Activated T-helper 9 cell treated with anti-CD3 and anti-CD28 coated beads, Interleukin-2, amount 50 U/mL, for 16 hours (primary cell): ENCODE measurements at places on chromosomes 12 and 14.

DNA sequence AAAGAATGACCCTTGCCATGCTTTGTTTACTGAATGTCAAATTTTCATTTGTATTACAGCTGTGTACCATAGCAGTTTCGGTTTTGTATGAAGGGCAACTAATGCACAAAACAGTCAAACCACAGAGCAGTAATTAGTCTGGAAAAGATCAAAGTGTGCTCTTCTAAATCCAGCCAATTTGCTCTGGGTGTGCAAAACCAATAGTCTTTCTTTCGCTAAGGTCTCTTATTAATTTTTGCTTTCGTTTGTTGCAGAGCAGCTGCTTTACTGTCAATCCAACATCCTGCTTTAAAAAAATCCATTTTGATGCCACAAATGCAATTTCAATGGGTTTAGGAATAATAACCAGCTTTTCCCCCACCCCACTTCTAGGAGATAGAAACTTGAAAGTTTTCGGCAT is 114.2 kb downstream of the BRMS1L start:
- no peak for DNase-seq

- DNase-seq, result no peak
Observed at GRCh38 chr12:109626378-109627115, 53.0 kb downstream of the MVK start.

GRCh38 chr14:20748439-20748838 is 2.8 kb downstream of the EDDM3A start:
- no peak for DNase-seq

DNA sequence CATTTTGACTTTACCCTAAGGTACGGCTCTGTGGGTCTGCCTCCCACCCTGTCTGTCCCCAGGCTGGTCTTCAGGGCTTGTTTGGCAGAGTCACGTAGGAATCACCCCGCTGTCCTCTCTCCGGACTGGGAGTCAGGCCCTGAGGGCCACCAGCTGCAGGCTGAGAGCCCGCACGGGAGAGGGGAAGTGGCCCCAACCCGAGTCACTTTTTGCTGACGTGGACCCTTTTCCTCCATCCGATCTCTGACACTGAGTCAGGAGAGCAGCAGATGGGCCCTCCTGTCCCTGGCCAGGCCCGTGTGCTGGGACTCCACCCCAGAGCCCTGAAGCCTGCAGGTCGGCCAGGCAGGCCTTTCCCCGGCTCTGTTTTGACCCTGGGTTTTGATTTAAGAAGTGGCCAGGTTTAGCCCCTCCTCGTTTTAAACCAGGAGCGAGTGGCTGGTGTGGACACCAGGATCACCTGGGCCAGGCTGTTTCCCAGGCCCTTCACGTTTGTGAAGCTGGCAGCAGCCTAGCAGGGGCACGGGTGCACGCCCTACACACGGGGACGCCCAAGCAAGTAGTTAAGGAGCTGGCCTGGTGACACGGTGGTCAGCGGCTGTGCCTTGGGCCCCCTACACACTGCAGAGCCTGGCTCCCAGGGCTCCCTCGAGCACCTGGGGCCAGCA is 12.5 kb upstream of the TEX22 start:
- DNase-seq, result no peak

- DNase-seq, result no peak
Observed at GRCh38 chr12:117439531-117440001, 78.1 kb upstream of the NOS1 start.

DNA sequence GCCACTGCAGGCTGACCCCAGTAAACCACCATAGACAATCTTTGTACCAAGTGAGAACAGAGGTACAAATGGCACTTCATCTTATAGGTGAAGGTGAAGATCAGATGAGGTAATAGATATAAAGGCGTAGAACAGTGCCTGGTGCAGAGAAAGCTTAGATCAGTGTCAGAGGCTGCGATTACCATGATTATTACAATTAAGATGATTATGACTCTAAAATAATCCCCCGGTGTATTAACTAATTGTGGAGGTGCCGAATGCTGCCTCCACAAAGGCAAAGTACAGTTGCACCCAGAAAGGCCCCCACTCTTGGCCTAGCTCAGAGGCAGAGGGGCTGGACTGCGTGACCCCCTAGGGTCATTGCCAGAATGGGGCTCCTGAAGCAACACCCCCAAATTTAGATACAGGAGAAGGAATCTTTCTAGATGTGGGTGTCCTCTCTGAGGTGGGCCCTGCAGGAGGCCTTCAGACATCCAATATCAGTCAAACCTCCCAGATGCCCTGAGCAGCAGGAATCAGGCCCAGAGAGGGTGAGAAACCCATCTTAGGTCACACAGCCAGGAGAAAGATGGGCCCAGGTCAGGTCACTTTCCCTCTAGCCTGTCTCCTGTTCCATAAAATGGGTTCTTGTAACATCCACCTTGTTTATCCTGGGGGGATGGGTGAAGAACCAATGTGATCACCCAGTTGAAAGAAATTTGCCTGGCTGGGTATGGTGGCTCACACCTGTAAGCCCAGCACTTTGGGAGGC is 139.8 kb downstream of the PHETA1 start:
- no peak for DNase-seq

DNA sequence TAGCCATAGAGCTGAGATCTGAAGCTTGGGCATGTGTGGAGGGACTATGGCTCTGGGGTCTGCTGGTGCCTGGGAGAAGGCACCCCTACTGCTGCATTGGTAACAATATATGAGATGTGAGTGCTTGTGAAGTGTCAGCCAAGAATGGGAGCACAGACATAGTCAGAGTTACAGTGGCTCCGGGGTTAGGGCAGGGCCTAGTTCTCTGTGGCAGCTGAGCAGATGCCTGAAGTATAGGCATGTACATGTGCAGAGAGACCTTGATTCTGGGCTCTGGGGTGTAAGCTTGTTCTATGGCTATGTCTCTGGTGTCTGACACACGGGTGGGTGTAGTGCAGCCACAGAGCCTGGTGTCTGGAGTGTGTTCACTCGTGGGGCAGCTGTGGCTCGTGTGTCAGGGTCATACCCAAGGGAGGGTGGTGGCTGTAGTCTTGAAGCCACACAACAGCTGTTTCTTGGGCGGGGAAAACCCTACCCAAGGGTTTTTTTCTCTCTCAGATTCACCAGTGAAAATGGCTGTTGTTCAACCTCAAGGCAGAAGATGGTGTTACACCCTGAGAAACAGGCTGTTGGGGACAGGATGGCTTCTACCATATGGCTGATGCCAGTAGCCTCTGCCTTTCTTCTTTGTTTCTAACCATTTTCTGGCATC is 11.9 kb upstream of the TCL1A start:
- DNase-seq, result no peak

DNA sequence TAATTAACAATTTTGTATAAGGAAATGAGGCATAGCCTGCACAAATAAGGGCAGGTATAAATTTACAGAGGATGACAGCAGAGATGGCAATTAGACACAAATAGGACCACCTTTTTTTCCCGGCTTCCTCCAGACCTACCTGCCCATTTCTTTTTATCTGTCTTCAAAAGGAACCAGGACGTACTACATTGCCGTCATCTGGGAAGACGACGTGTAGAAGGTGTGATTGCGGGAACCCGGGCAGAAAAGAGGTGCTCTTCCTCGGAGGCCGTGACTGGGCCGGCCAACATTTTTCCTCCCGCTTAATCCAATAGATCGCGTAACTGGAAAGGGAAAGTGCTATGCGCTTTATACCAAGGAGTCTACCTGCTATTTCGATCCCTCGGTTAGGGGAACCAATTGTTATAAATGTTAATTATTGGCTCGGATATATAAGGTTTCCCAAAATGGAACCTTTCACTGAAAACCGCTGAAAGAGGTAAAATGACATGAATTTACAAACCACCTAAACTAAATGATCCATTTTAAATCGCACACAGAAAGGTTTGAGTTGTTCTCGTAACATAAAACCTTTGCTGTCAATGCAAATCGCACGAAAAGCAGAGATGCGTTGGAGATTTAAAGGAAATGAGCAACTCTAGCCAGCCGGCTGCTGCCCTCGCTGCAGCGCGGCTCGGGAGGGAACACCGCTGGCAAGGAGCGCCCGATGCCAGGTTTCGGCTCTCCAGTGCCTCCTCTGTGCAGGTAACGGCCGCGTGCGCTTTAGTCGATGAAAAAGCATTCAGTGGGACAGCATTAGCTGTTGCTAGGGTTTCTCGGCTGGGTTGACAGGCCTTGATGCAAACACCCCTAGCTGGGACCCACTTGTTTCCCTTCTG is 2.8 kb upstream of the SIX1 start:
- DNase-seq, result no peak

DNA sequence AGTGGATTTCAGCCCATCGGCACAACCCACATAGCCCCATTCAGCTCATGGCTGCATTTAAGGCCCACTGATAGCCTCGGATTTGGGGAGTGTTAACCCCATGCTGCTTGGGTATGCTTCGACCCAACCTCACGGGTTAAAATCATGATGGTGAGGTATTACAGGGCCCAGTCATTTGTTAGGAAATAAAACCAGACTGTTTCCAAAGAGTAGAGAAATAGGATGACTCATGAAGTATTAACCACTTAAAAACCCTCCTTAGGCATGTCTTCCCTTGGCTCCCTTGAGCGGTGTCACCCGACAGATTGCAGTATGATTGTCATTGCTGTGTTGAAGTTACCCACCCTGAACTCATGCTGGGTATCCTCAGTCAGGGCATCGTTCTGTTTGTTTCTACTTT is 289.1 kb downstream of the CACNA1C start:
- no peak for DNase-seq

- no peak for DNase-seq
Observed at GRCh38 chr12:91183551-91183950, 934 bp upstream of the DCN start.

- DNase-seq, result no peak
Observed at GRCh38 chr14:79834868-79835267, 376.4 kb downstream of the DIO2 start.

DNA sequence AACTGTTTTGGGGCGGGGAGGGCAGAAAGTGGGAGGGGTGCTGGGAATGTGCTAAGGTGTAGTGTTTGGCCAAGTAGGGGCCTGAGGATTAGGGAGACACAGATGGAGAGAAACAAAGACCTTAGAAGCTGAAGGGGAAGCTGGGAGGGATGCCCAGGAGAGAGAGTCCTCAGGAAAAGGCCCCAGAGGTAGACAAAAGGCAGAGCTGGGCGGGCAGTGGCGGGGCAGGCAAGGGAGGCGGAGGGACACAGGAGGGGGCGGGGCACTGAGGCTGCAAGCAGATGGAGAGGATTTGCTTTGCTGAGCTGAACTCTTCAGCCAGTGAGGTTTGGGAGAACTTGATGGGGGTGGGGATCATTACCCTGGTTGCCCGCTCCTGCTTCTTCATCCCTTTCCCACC is 2.8 kb downstream of the PTMS start:
- DNase-seq, result no peak

DNA sequence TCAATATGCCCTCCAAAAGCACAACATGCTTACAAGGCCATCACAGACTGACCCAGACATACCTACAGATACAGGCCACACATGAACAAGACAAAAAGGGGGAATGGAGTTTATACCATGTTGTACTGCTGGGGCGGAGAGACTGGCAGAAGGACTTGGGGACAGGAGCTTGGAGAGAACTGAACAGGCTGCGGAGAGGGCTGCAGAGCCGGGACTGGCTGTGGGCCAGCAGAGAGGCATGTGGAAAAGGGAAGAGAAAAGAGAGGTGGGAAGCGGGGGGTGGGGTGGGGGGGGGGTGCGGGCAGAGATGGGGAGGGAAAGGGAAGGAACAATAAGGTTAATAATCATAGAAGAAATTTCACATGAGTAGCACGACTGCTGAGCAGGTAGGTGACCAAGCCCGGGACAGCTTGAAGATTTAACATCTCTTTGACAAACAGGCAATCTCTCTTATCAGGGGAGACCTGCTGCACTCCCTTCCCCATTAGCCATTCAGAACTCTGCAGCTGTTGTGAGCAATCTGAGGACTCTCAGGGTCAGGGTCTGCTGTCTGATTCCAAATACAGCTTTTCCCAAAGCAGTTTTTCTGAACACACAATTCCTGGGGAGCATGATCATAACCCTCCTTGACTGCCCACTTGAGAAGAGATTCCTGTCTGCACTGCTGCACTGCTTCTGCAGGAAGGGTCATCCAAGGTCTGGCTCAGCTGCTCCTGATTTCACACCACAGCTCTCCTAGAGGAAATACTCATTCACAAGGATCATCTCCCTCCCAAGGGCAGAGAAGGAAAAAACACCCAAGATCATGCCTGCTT is 21.6 kb upstream of the STAC3 start:
- no peak for DNase-seq

DNA sequence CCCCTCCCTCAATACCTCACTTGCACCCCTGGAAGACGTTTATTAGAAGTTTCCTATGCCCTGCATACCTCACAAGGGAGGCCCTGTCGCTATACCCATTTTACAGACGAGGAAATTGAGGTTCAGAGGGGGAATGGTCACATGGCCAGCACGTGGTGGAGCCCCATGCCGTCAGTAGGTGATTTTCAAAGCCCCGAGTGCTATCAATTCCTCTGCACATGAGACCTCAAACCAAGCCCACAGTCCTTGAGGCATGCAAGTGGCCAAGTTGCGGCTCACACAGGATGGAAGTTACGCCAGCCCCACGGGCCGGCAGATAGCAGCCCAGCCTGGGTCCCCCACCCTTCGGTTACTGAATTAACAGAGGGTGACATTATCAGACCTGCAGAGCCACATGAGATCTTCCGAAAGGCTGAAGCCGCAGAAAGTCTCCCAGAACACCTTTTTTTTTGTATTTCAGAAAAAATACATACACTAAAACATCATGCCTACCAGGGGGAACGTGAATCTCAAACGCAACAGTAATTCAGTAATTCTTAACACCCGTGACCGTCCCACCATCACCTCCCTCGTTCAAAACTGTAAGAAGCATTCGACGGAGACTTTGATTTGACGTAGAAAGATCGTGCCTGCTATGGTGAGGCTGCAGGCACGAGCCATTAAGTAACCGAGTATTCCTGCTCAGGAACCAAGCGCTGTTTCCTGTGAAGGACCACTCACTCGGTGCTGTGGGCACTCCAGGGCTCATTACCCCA is 129.0 kb downstream of the RFLNA start:
- DNase-seq, result no peak

- no peak for DNase-seq
Observed at GRCh38 chr14:24315807-24316596, 4.7 kb downstream of the LTB4R start.

GRCh38 chr12:111766608-111767361 is at the start of gene ALDH2:
TSS of gene ALDH2 (plus strand) at chr12:111766933. CDS start at chr12:111766983, 50 bp downstream.
- peak; percentile 18 for DNase-seq

DNA sequence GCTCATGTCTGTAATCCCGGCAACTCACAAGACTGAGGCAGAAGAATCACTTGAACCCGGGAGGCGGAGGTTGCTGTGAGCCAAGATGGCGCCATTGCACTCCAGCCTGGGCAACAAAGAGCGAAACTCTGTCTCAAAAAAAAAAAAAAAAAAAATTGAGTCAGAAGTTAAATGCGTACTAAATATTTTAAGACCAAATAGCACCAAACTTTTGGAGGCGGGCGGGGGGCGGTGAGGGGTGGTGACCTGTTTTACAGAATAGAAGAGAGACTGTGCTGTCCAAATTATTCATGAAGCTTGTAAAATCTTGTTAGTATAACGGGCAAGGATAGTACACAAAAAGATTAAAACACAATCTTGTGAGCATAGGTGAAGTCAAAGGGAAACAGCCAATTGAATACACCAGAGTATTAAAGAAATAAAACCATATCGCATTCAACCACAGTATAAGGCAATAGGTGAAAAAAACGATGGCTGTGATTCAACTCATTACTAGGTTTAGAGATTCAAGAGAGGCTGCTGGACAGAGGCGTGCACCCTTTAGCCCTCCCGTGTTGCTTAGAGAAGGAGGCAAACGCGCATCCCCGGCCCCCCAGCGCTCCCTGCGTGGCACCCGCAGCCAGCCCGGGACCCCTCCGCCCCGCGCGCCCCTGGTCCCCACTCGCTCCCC is 571 bp downstream of the ZNF891 start:
- DNase-seq, result no peak

- no peak for DNase-seq
Observed at GRCh38 chr12:79006306-79006705, 141.7 kb downstream of the SYT1 start.
